DMS79 (cell line): ENCODE measurements at places on chromosomes 4 and X.

DNA sequence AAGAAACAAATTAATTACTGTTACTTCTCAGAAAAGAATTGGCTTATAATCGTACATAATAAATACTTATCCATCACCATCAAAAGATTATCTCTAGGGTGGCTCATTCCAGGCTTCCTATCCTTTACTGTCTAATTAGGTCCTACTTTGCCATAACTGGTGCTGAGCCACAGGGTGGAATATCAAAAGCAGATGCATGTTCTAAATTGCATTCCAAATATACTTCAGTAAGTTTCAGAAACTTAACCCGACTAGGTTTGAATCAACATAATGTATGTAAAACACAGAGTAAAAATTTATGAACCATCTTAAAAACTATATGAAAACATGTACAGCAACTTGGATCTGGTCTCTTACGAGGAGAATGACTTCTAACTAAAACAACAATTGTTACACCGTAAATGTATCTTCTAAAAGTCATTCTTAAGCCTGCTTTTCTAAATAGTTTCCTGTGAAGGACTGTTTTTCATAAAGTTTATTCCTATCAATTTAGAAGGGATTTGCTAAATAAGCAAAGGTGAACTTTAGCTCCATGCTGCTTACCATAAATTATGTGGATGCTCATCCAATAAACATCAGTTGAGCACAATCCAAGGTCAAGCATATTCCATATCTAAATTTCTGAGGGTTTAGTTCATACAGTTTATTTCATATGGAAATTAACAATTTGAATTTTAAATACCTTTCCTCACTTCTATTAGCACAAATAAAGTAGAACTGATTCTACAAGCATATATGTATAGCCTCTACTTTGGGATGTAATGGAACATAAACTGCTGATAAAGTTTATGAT, 13.4 kb downstream of the ZAR1 start:
- DNase-seq, result no peak

- DNase-seq, result no peak
These were observed 4.6 kb downstream of the HCFC1 start for GRCh38 chrX:153966841-153967535.

DNA sequence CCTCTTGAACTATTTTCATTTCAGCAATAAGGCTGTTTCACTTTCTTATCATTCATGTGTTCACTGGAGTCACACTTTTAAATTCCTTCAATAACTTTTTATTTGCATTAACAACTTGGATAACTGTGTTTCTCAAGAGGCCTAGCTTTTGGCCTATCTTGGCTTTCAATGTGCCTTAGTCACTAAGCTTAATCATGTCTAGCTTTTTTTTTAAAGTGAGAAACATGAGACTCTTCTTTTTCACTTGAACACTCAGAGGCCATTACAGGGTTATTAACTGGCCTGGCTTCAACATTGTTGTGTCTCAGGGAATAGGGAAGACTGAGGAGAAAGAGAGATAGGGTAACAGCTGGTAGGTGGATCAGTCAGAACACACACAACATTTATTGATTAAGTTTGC, 64.0 kb upstream of the VCX2 start:
- no peak for DNase-seq

DNA sequence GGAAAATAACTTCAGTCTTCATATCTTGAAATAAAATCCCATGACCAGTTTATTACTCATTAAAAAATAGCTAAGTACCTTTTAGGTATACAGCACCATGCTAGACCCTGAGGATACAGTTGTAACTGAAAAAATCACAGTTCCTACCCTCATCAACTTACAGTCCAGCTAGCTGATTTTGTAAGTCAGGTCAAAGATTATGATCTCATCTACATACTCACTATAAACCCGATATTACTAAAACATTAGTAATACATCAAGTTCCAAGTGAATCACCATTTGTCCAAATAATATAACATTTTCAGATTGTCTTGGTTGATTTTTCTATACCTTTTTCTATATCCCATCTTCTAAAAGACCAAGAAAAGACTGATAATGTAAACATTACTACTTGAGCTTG, 333.9 kb downstream of the INPP4B start:
- no peak for DNase-seq

- DNase-seq, result no peak
These were observed 901.5 kb downstream of the ARAP2 start for GRCh38 chr4:35342833-35343232.

GRCh38 chr4:33577791-33578190, 2666.5 kb downstream of the ARAP2 start:
- no peak for DNase-seq

GRCh38 chrX:153738056-153738605, 13.5 kb downstream of the ABCD1 start:
- no peak for DNase-seq

DNA sequence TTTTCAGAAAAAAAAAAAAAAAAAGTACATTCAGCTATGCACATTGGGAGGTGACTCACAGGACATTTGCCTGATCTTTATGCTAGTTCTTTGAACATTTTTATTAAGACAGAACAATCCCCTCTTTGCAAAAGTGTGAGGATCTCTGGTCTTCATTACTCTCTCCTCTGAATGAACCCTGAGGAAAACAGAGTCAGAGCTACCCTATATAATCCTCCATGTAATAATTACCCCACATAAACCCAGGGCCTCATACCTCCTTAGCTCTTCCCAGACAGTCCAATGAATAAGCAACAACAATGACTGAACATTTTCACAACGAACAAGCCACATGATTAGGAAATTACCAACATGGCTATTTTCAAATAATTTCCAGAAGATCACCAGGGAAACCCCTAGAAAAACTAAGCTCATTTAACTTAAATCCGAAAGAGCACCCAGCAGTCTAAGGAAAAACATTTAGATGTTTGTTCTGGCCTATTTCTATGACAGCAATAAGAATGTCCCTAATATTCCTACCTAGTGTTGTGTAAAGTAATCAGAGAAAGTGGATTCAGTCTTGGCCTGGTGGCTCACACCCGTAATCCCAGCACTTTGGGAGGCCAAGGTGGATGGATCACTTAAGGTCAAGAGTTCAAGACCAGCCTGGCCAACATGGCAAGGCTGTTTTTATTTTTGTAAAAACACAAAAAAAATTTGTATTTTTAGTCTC, 37.8 kb downstream of the TBC1D9 start:
- DNase-seq, result no peak

GRCh38 chr4:79623021-79623870, 215.2 kb upstream of the GK2 start:
- no peak for DNase-seq

- DNase-seq, result no peak
These were observed 466.3 kb upstream of the ACTRT1 start for GRCh38 chrX:128518508-128518907.

DNA sequence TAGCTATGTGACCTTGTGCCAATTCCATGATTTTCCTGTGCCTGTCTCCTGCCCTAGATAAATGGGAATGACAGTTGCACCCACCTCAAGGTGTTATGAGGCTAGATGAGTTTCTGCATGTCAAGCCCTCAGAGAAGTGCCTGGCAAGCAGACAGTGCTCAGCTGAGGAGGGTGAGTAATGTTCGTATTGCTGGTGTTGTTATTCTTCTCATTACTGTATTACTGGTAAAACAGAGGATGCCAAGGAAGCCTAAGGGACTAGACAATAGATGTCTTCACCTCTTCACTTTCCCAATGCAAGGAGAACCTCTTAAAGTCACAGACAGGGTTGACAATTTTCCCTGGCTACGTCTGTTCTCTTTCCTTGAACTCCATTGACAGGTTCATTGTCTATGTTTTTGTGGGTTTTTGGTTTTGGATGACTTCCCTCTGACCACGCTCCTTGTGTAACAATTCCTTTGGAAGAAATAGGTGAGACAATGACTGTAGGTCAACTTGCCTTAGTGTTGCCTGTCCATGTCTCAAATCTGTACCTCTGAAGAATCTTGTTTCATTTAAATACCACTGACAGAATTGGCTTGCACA, 19.2 kb downstream of the ETDC start:
- DNase-seq, result no peak

DNA sequence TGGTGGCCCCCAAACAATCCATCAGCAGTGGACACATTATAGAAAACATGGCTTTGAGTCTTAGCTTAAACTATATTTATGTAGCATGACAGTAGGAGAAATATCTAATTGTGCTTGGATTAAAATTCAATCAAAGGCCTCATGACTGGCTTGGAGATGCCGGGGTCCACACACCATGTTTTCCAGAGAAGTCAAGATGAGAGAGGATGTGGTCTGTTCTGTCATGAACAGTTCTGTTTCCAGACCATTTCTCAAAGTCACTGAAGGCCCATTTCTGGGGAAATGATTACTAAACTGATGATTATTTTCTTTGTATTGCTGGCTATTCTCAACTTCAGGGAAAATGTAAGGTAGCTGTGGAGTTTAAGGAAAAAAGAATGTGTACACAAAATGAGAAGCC, 76.3 kb downstream of the C4orf51 start:
- no peak for DNase-seq

GRCh38 chr4:6349896-6350603, 80.4 kb downstream of the WFS1 start:
- DNase-seq, result no peak
